T-helper 2 cell (primary cell): ENCODE measurements at places on chromosomes 12 and 14.

DNA sequence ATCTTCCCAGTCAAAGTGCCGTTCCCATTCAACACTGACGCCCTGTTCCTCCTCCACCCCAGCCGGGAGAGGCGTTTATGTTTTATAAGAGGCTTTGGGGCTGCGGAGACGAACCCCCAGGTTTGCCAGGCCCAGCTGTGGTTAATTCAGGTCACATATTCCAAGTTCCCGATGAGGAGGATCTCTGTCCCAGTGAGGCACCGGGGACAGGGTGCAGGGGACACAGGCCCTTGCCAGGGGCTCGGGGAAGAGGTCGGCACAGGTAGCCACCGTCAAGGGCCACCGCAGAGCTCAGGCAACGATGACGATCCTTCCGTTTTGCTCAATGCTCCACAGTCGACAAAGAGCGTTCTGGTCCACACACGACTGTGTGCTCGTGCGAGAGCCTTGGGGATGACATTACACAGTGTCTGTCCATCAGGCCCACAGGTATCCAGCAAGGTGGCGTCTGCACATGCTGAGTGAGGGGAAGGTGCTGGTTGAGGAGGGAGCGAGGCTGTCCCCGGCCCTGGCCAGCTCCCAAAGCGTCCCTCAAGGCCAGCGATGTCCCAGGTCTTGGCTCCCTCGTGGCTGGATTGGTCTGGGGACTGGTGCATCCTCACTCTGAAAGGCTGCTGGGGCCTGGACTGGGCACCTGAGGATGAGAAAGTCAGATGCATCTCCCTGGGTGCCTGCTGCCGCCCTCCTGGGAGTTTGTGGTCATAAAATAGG lies 189.2 kb upstream of the C14orf180 start:
- no peak for DNase-seq

- no peak for DNase-seq
Observed at GRCh38 chr12:108170164-108170563, 41.1 kb downstream of the WSCD2 start.

DNA sequence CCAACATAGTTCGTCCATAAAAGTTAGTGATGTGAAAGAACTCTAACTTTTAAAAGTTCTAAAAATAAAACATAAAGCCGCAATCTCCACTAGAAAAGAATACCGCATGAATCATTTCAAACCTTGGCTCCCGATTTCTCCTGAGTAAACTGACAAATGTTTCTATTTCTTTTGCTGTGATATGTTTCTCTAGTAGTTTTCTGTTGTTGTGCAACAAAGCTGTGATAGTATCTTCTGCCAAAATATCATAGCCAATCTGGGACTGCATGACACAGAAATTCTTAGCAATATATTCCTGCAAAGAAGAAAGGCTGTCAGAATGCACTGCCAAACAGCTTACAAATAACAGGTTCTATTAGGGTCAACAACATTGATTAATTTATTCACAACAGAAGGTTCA lies 174.0 kb downstream of the ITPR2 start:
- DNase-seq = no peak

- no peak for DNase-seq
Observed at GRCh38 chr12:42394429-42394828, 68.5 kb downstream of the PPHLN1 start.

DNA sequence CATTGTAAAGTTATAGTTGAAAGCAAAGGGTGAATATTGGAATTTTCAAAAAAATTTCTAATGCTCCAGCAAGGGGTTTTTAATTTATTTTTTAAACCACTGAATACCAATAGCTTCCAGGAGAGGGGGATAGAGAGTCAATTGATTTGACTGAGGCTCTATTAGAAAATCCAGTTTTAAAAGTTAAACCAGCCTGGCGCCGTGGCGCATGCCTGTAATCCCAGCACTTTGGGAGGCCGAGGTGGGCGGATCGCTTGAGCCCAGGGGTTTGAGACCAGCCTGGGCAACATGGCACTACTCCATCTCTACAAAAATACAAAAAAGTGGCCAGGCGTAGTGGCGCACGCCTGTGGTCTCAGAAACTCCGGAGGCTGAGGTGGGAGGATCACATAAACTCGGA lies 150.1 kb downstream of the SLC38A4 start:
- DNase-seq = no peak

DNA sequence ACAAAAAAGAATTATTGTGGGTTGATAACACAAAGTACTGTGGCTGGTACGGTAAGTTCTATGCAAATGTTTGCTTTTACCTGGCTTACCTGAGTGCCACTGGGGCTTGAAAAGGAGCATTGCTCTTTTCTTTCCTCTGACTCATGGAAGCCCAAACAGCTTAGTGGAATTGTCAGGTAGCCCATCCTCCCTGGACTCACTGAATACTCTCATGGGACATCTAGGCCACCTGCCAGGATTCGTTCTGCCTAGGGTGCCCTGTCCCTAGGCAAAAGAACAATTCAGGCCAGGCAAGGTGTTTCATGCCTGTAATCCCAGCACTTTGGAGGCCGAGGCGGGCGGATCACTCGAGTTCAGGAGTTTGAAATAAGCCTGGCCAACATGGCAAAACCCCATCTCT lies 22.5 kb upstream of the YAF2 start:
- DNase-seq = no peak

- no peak for DNase-seq
Observed at GRCh38 chr14:24078146-24078545, 6.8 kb downstream of the CPNE6 start.
